Spleen (tissue), 13 donors: ENCODE measurements at places on chromosomes 16 and 17. TPM values are rescaled to one million over a fixed set of nuclear protein-coding genes. Genes with fewer than 3 reads are reported as not detected.

Gene SPHK1
- total RNA-seq: 5.7 TPM

Gene TEX19
- not detected for total RNA-seq

Gene CLEC18B
- not detected for total RNA-seq

Gene FZD2
- 4.9 TPM for total RNA-seq

Gene DHRS7C
- not detected for total RNA-seq

Gene TMEM235
- total RNA-seq: not detected

Gene HBZ
- not detected for total RNA-seq

Gene TPSD1
- total RNA-seq: not detected

Gene RGS11
- 2.8 TPM for total RNA-seq

Gene HSD11B2
- total RNA-seq: 0.85 TPM

Gene YBX2
- not detected for total RNA-seq

- H3K27me3 ChIP-seq: no peaks in the 10 kb centered on the region
- DNase-seq: no peak
- no peak overlapping the region for H3K27ac ChIP-seq
- no peak overlapping the region for H3K4me3 ChIP-seq
These were observed 76.8 kb downstream of the SEC14L1 start for GRCh38 chr17:77217566-77217965.

DNA sequence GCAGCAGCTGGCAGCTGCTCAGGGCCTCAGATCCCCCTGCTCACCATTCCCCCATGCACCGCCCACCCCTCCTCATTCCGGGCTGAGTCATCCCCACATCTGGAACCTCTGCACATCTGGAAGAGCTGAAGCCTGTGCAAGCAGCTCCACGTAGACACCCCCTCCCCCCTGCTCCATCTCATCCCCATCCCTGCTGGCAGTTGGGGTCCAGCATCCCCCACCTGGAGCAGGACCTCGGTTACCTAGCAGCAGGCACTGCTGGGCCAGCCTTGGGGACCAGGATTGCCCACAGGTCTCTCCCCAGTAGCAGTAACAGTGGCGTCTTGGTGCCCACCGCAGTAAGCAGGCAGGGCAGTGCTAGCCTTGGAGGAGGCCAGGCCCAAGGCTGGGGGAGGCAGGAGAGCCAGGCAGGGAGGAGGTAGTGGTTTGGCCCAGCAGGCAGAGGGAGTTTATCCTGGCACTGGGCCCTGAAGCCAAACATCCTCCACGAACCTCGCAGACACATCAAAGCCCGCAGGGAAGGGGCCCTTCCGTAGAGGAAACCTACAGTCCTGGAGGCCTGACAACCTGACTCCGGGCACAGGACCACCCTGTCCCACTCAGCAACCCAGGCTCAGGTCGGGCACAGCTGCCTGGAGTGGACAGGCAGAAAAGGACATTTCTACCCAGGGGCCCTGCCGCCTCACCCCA, 7.7 kb upstream of the TMEM92 start:
- no peak overlapping the region for H3K4me3 ChIP-seq
- peak; percentile 60 for DNase-seq
- H3K27me3 ChIP-seq: no peaks in the 10 kb centered on the region
- H3K4me1 ChIP-seq: no peaks in the 10 kb centered on the region

DNA sequence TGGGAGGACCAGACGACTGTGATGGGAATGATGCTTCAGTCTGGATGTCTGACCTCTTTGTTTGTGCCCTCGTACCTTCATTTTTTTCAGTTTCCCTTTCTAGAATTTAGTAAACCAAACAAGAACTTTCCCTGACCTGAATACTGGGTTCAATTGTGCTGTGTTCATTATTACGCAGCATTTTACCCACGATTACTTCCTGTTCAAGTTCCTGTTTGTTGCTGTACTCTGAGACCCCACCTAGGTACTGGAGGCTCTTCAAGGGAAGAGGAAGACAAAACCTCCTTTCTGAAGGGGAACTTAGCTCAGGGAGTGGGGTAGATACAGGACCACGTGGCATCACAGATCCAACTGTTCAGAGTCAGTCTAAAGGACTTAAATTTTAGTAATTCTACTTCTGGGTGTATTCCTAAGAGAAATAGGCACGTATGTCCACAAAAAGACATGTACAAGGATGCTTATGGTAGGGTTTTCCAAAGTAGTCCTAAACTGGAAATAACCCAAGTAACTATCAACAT, 9.2 kb upstream of the PRKCB start:
- H3K4me3 ChIP-seq: no peak overlapping the region
- H3K27ac ChIP-seq: peak overlapping the region; percentile 84
- H3K4me1 ChIP-seq: peaks cover 26% of the 10 kb centered on the region
- DNase-seq: no peak
- H3K27me3 ChIP-seq: no peaks in the 10 kb centered on the region
- H3K36me3 ChIP-seq: no peaks in the 10 kb centered on the region

DNA sequence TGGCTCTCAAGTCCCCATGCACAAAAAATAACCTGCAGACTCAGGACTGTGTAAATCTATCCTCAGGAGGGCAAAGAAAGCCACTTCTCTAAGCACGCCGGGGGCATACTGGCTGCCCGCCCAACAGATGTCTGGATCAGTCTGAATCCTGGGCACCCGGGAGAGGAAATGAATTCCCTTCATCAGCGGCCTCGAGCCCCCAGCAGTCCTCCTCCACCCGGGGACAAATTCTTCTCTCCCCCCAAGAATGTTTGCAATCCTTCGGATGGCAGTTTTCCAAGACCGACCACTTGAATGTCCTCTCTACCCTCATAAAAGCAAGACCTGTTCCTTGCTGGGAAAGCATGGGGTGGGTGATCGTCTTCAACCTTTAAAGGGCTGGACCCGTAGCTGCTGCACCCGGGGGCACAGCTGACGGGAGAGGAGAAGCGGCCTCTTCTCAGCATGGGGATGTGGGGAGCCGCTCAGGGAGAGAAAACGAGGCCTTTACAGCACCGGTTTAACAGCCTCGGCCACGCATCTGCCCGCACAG, 9.4 kb upstream of the MAP2K3 start:
- DNase-seq: no peak
- H3K4me1 ChIP-seq: peaks cover 12% of the 10 kb centered on the region
- peak overlapping the region; percentile 82 for H3K4me3 ChIP-seq
- no peaks in the 10 kb centered on the region for H3K36me3 ChIP-seq
- H3K27ac ChIP-seq: peak overlapping the region; percentile 81
- H3K27me3 ChIP-seq: no peaks in the 10 kb centered on the region

GRCh38 chr16:75462806-75463205, 1.7 kb downstream of the TMEM170A start:
- H3K4me3 ChIP-seq: no peak overlapping the region
- peaks cover 46% of the 10 kb centered on the region for H3K4me1 ChIP-seq
- no peaks in the 10 kb centered on the region for H3K27me3 ChIP-seq
- H3K27ac ChIP-seq: no peak overlapping the region
- no peak for DNase-seq

GRCh38 chr17:34624767-34625383, 45.5 kb downstream of the TMEM132E start:
- H3K4me1 ChIP-seq: no peaks in the 10 kb centered on the region
- H3K4me3 ChIP-seq: no peak overlapping the region
- DNase-seq: no peak
- no peak overlapping the region for H3K27ac ChIP-seq

DNA sequence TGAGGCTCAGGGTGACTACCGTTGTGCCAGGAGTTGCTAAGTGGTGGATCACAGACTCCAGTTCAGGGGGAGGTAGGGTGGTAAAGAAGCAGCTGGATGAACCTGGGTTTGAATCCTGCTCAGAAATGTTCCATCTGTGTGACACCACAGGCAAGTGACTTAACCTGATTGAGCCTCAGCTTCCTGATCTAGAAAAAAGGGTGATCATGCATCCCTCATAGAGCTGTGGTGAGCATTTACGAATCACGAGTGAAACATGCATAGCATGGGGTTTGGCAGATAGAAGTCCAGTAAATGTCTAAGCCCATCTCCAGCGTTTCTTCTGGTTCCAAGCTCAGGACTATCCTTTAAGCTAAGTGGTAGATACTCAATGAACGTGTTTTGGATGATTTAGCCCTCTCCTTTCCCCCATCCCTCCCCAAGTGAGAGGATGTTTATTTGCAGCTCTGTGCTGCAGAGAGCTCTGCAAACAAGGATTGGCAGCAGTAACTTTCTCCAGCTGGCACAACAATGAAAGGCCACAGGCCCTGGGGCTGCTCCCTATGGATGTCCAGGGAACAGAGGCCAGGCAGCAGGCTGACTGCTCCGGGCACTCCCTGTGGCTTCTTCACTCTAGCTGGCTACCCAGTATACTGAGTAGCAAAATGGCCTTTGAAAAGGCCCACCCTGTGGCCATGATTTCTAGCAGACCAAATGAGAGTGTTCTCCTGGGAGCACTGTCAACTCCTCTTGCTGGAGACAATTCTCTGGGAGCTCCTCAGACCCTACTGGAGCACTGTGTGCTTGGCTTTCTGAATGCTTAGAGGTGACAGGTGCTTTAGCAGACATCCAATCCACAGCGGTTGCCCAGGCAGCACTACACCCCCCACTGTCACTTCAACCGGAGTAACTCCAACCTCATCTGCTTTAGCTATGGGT, 21.3 kb downstream of the CA4 start:
- no peak for DNase-seq
- H3K36me3 ChIP-seq: no peaks in the 10 kb centered on the region
- peaks cover 5% of the 10 kb centered on the region for H3K4me1 ChIP-seq
- no peaks in the 10 kb centered on the region for H3K27me3 ChIP-seq
- no peak overlapping the region for H3K4me3 ChIP-seq

GRCh38 chr16:6204945-6205344, 1107.3 kb upstream of the EEF2KMT start:
- H3K27me3 ChIP-seq: no peaks in the 10 kb centered on the region
- H3K27ac ChIP-seq: no peak overlapping the region
- DNase-seq: no peak
- no peak overlapping the region for H3K4me3 ChIP-seq
- H3K36me3 ChIP-seq: no peaks in the 10 kb centered on the region
- H3K4me1 ChIP-seq: no peaks in the 10 kb centered on the region

- H3K27me3 ChIP-seq: no peaks in the 10 kb centered on the region
- peak; percentile 85 for DNase-seq
- peaks cover 42% of the 10 kb centered on the region for H3K36me3 ChIP-seq
- peaks cover under 1% of the 10 kb centered on the region for H3K4me1 ChIP-seq
- H3K4me3 ChIP-seq: no peak overlapping the region
- no peak overlapping the region for H3K27ac ChIP-seq
These were observed 4.6 kb upstream of the ATP2A1 start for GRCh38 chr16:28873543-28874201.

DNA sequence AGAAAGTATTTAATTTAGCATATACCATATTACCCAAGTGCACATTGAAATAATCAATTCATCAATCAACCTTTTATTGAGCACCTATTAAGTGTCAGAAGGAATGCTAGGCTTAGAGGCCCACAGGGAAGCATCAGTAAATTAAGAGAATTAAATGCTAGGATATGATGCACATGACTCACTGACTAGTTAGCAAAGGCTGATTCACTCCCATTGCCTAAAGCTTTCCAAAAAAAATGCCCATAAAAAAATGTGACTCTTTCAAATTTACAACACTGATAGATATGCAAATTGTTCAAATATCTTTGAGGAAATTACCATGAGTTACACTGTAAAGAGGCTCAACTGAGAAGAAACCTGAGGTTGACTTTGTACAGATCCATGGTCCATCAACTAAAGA, 883.3 kb downstream of the CDH11 start:
- no peaks in the 10 kb centered on the region for H3K27me3 ChIP-seq
- DNase-seq: no peak
- H3K27ac ChIP-seq: no peak overlapping the region
- no peaks in the 10 kb centered on the region for H3K36me3 ChIP-seq
- H3K4me1 ChIP-seq: no peaks in the 10 kb centered on the region

GRCh38 chr17:43832168-43832975, 574 bp downstream of the MPP3 start:
- no peak overlapping the region for H3K27ac ChIP-seq
- H3K4me3 ChIP-seq: peak overlapping the region; percentile 58
- H3K4me1 ChIP-seq: peaks cover 11% of the 10 kb centered on the region
- H3K36me3 ChIP-seq: no peaks in the 10 kb centered on the region
- peak; percentile 72 for DNase-seq

DNA sequence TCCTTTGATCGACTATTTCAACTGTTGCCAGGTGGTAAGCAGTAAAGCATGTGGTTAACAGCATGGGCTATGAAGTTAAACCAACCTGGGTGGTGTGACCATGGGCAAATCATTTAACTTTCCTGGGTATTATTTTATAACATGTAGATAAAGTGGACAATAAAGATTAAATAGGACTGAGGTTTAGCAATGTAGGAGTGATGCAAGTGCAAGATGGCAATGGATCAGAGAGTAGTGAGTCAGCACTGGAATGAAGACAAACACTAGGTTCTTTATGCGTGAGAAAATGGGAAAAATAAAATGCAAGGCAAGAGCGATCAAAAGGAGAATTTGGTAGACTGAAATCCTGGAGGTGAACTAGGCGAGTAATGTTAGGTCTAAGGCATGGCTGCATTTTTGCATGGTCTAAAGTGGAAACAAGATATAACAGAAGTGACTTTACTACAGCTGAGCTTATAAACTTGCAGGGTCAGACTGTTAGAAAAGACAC, 222.4 kb upstream of the AXIN2 start:
- no peaks in the 10 kb centered on the region for H3K4me1 ChIP-seq
- H3K4me3 ChIP-seq: no peak overlapping the region
- H3K27ac ChIP-seq: no peak overlapping the region
- DNase-seq: no peak
- H3K27me3 ChIP-seq: no peaks in the 10 kb centered on the region
- no peaks in the 10 kb centered on the region for H3K36me3 ChIP-seq

GRCh38 chr17:67290711-67291291, 45.8 kb upstream of the HELZ start:
- H3K27ac ChIP-seq: no peak overlapping the region
- no peaks in the 10 kb centered on the region for H3K36me3 ChIP-seq
- H3K27me3 ChIP-seq: no peaks in the 10 kb centered on the region
- peaks cover 38% of the 10 kb centered on the region for H3K4me1 ChIP-seq
- no peak for DNase-seq

DNA sequence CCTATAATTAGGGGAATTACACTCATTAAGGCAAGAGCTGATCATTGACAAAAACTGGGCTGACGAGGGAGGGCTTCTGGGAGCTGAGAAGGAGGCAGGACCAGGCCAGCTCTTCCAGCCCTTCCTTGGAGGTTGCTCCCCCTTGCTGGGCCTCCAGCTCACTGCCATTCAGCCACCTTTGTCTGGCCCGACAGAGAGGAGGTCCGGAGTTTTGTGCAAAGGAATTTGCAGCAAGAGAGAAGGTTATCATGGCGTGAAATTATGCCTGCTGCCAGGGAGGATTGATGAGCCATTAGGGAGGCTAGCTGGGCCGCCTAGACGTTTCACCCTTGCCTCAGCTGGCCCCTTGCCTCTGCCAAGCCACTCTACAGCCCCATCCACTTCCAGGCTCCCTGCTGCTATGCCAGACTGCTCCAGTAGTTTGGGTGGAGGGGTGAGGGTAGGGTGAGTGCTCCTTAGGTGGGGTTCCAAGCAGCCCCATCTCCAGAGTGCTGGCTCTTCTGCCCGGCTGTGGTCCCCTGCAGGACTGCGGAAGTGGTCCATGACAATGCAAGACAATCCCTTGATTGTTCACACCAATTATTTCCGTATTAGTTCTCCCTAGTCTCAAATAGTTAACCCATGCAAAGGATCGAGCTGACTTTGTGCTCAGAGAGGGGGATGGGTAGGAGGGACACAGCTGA, 17.1 kb upstream of the PHF12 start:
- no peak overlapping the region for H3K27ac ChIP-seq
- no peaks in the 10 kb centered on the region for H3K27me3 ChIP-seq
- DNase-seq: peak; percentile 44
- H3K4me1 ChIP-seq: peaks cover 19% of the 10 kb centered on the region
